T-helper 2 cell treated with Interferon-gamma antibody and Interleukin-4, amounts not matched to agents 5 μg/mL and 100 μg/mL, for 36 hours (primary cell): ENCODE measurements at places on chromosomes 1 and 21.
A peak's percentile ranks its signal among the peaks of the same experiment; 100 is the strongest.

- DNase-seq: peak; percentile 75
- peak overlapping the region; percentile 56 for H3K4me3 ChIP-seq
- no peaks in the 10 kb centered on the region for H3K36me3 ChIP-seq
- no peaks in the 10 kb centered on the region for H3K27me3 ChIP-seq
- peaks cover 34% of the 10 kb centered on the region for H3K4me1 ChIP-seq
Measured at GRCh38 chr1:16420424-16421118, 16.7 kb downstream of the SPATA21 start.

- DNase-seq: no peak
- H3K27me3 ChIP-seq: no peaks in the 10 kb centered on the region
Measured at GRCh38 chr1:92210701-92211100, 7.0 kb upstream of the C1orf146 start.

DNA sequence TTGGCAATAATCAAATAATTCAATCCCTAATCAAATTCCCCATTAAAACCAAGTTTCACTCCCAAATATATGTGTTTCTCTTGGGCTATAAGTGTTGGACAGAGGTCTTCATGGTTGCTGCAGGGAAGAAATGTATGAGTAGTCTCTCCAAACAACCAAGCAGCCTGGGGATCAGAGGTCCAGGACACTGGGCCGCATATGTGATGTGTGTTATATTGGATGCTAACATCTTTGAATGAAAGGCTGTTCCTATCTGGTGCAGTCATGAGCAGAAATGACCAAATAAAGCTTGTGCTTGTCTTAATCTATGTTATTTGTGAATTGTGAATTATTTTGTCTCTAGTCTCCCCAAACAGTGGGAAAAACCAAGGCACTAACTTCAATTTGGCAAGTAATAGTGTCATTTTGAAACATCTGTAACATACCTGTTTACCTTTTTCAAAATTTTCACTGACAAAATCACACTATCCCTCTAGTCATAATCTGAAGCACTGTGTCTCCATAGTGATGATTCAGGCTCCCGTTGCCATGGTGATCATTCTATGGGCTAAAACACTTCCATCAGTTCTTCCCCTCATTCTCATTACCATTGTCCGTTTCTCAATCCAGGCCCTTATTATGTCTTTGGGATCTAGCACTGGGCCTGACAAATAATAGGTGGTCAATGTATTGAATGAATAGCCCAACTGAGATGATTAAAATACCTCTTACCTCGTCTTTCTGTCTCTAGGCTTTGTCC, 12.5 kb upstream of the TADA1 start:
- DNase-seq: no peak
- H3K27ac ChIP-seq: no peak overlapping the region
- no peak overlapping the region for H3K4me3 ChIP-seq
- no peaks in the 10 kb centered on the region for H3K36me3 ChIP-seq
- peaks cover 47% of the 10 kb centered on the region for H3K27me3 ChIP-seq

GRCh38 chr1:83548311-83548710, 450.6 kb downstream of the TTLL7 start:
- peaks cover 2% of the 10 kb centered on the region for H3K4me1 ChIP-seq
- no peaks in the 10 kb centered on the region for H3K36me3 ChIP-seq
- H3K27me3 ChIP-seq: no peaks in the 10 kb centered on the region
- no peak for DNase-seq
- no peak overlapping the region for H3K4me3 ChIP-seq

GRCh38 chr1:226511296-226511695, 37.3 kb upstream of the STUM start:
- peaks cover 23% of the 10 kb centered on the region for H3K27me3 ChIP-seq
- no peak for DNase-seq
- no peaks in the 10 kb centered on the region for H3K4me1 ChIP-seq
- no peaks in the 10 kb centered on the region for H3K36me3 ChIP-seq
- no peak overlapping the region for H3K4me3 ChIP-seq

DNA sequence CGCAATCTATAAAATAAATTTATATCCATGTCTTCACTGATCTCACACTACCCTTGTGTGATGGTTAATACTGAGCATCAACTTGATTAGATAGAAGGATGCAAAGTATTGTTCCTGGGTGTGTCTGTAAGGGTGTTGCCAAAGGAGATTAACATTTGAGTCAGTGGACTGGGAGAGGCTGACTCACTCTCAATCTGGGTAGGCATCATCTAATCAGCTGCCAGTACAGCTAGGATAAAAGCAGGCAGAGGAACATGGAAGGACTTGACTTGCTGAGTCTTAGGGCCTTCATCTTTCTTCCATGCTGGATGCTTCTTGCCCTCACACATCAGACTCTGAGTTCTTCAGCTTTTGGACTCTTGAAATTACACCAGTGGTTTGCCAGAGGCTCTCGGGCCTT, 615.4 kb downstream of the AGBL4 start:
- H3K27ac ChIP-seq: no peak overlapping the region
- no peaks in the 10 kb centered on the region for H3K36me3 ChIP-seq
- H3K27me3 ChIP-seq: no peaks in the 10 kb centered on the region
- DNase-seq: no peak
- no peak overlapping the region for H3K4me3 ChIP-seq

DNA sequence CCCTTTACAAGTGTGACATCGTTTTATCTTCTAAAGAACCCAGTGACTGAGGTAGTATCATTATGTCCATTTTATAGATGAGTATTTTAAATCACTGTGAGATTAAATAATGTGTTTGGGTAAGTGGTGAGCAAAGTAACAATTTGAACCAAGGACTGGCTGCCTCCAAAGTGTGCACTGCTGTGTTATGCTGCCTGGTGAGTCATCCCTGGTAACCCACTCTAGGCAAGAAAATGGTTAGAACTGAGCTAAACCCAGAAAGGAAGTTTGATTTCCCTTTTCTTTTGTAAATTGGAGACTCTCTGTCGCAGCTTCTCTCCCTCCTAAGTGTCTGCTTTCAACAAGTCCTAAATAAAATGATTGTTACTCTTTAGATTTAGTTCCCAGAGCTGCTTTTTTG, 342.8 kb upstream of the KAZN start:
- no peak overlapping the region for H3K27ac ChIP-seq
- H3K27me3 ChIP-seq: no peaks in the 10 kb centered on the region
- no peak for DNase-seq
- H3K36me3 ChIP-seq: no peaks in the 10 kb centered on the region
- no peaks in the 10 kb centered on the region for H3K4me1 ChIP-seq

DNA sequence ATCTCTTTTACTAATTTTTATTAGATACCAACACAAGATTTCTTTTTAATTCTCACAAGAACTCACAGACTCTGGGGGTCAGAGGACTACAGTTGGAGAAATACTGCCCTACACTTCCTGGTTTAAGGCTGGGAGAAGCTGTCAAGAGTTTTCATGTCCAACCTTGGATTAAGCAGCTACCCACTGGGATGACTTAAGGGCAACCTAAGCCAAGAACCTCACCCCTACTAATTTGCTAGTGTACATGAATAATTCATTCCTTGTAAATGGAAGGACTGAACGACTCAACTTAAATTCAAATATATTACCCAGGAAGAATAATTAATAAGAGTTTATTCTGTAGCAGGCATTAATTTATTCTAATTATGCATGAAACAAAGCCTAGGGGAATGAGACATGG, 182.3 kb upstream of the C1orf105 start:
- peaks cover 3% of the 10 kb centered on the region for H3K27me3 ChIP-seq
- no peaks in the 10 kb centered on the region for H3K36me3 ChIP-seq
- no peak overlapping the region for H3K27ac ChIP-seq
